Stimulated activated CD8-positive, alpha-beta memory T cell treated with anti-CD3 and anti-CD28 coated beads, Interleukin-4, amount 100 ng/mL, for 4 hours (primary cell): ENCODE measurements at places on chromosomes 5 and 9.

- DNase-seq = no peak
Observed at GRCh38 chr5:17129093-17129849, 88.2 kb upstream of the BASP1 start.

DNA sequence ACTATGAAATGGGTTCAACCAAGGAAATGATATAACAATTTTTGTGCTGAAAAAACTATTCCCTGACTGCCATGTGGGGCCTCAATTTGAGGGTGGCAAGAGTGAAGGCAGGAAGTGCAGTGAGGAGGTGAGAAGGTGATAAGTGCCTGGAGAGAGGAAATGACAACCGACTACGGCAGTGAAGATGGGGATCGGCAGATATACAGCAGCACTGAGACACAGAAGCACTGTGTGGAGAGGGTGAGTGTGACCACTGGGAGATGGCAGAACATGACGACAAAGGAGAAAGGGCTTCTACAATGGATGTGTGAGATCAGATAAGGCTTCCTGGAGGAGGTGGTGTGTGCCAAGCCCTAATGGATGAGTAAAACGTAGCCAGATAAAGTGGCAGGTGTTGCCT is 271.8 kb downstream of the TRIM32 start:
- DNase-seq = no peak

DNA sequence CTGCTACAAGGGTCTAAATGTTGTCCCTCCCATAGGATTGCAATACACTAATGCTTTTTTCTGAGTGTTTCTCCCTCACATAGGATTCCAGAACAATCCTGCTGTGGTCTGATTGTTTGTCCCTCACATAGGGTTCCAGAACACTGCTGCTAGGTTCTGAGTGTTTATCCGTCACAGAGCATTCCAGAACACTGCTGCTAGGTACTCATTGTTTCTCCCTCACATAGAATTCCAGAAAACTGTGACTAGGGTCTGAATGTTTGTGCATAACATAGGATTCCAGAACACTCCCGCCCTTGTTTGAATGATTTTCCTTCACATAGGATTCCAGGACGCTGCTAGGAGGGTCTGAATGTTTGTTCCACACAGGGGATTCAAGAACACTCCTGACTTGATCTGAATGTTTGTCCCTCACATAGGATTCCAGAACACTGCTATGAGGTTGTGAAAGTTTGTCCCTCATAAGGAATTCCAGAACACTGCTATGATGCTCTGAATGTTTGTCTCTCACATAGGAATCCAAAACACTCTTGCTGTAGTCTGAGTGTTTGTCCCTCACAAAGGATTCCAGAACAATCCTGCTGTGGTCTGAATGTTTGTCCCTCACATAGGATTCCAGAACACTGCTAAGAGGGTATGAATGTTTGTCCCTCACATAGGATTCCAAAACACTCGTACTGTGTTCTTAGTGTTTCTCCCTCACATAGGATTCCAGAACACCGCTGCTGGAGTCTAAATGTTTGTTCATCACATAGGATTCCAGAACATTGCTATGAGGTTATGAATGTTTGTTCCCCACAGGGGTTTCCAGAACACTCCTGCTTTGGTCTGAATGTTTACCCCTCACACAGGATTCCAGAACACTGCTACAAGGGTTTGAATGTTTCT is 213.5 kb downstream of the FOXD4L6 start:
- DNase-seq = no peak

DNA sequence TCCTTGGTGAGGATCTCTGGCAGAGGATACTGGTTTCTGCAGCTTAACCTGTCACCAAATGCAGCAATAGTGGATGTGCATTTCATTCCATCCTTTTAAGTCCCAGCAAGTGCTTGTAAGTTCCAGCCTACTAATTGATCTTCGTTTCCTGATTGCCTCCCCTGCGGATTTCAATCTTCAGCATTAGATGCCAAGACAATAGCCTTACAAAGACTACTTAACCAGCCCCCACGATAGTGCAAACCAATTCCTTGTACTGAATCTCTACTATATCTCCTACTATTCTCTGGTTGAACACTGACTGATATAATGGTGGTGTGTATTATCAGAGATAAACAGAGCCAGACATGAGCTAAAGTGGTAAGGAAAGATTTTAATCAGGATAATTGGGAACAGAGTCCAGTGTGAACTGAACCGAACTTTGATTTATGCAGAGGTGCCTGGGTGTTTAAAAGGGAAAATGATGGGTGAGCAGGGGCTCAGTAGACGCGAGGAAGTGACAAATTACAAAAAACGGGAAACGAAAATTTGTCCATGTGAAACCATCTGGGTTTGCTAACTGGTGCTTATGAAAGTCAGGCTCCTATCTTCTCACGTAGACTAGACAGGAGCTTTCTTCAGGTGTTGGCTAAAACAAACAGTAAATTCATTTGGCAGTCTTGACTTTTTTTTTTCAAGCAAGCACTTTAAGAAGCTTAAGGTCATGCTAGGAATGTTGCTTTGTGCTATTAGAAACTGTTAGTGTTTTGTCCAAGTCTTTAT is 106.9 kb upstream of the ST8SIA4 start:
- no peak for DNase-seq

DNA sequence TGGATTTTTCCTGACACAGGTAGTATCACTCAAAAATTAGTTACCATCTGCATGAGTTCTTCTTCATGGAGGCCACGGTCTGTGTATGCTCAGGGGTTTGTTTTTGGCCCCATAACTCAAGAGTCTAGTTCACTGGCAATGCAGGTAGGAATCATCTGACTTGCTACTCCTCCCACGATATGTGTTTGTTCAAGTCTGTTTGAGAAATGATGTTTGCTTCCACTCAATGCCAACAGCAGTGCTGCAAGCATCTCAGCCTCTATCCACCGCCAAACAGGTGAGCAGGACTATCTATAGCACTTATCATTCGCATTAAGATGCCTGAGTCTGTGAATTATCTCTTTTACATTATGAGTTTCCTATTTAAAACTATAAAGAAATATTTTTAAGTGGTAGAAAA is 264.8 kb upstream of the PTGER4 start:
- DNase-seq = no peak

DNA sequence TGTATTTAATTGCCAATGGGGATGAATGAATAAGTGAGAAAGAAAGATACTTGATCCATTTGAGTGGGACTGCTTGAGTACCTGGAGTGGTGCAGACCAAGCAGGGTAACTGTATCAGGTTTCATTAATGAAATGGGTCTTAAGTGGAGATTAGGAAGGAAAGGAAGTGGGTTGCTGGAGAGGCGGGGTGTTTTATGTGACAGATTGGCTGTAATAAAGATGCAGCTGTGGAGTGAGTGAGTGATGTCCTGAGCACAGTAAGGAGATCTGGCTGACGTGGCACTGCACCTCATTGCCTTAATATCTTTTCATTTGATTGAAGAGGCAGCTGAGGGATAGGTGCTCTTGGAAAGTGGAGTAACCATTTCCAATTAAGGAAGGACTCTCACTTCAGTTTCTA is 161.0 kb upstream of the CCDC152 start:
- DNase-seq = no peak

DNA sequence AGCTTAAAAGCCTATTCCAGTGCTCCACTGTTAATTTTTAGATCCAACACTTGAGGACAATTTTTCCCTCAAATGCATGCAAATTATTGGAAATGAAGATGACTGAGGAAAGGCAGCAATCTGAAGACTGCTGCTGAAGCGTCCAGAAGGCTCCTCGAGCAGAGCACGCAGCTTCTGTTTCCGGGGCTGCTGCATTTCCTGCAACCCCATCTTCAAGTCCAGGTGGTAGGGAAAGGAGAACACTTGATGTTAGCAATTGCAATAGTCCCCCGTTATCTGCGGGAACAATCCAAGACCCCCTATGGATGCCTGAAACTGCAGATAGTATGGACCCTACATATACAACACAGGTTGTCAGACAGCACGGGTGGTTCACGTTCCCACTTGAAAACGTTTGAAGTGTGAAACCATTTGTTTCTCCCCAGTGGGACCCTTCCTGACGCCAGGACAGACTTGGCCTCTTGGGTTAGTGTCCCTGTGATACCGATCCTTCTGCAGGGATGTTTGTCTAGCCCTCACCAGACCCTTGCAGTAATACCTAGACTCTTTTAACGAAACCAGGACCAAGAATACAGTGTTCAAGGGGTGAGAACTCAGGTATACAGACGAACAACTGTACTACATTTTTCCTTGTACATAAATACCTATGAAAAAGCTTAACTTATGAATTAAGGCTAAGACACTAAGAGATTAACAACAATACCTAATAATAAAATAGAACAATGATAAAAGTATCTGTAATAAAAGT is 152.3 kb downstream of the HSD17B3 start:
- DNase-seq = no peak

GRCh38 chr9:91534374-91534773 is 110.7 kb upstream of the NFIL3 start:
- no peak for DNase-seq

DNA sequence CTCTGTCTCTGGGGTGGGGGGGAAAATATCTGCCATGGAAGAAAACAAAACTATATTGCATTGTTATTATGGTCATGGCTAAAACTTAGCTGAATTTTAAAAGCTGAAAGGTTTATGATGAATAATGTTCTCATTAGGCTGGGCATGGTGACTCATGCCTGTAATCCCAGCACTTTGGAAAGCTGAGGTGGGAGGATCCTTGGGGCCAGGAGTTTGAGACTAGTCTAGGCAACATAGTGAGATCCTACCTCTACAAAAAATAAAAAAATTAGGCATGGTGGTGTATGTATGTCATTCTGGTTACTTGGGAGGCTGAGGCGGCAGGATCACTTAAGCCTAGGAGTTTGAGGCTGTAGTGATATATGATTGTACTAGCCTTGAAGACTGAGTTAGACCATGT is 44.5 kb downstream of the IPO11 start:
- no peak for DNase-seq

DNA sequence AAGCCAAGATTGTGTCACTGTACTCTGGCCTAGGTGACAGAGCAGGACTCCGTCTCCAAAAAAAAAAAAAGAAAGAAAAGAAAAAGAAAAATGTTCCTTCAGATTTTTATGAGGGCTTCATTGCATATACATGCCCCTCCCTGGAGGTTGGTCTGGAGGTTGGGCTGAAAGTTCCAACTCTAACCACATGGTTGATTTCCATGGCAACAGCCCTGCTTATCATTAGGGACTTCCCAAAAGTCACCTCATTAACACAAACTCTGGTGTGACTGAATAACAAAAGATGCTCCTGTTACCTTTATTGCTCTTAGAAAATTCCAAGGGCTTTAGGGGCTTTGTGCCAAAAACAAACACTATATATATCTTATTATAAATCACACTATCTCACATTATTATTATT is 113.8 kb downstream of the TMC1 start:
- DNase-seq = no peak

GRCh38 chr5:151303666-151304065 is at the start of gene SLC36A3:
Gene SLC36A3 (minus strand): TSS chr5:151303766. CDS start chr5:151303354, 412 bp downstream.
- DNase-seq = no peak

DNA sequence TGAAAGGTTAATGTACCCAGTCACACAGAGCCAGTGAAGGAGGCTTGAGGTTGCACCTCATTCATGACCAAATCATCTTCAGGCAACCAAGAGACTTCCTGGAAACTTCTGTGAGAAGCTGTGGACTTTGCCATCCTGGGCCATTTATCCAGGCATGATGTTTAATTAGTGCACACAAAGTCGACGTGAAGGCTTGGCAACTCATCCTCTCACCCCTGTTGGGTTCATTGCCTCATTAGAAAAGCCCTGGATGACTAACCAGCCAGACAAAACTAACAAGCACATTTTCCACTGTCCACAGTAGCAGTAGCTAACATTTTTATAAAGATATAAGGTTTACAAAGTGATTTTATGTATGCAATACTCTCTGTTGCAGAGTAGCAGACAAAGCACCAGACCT is 65.7 kb upstream of the ZNF462 start:
- no peak for DNase-seq

DNA sequence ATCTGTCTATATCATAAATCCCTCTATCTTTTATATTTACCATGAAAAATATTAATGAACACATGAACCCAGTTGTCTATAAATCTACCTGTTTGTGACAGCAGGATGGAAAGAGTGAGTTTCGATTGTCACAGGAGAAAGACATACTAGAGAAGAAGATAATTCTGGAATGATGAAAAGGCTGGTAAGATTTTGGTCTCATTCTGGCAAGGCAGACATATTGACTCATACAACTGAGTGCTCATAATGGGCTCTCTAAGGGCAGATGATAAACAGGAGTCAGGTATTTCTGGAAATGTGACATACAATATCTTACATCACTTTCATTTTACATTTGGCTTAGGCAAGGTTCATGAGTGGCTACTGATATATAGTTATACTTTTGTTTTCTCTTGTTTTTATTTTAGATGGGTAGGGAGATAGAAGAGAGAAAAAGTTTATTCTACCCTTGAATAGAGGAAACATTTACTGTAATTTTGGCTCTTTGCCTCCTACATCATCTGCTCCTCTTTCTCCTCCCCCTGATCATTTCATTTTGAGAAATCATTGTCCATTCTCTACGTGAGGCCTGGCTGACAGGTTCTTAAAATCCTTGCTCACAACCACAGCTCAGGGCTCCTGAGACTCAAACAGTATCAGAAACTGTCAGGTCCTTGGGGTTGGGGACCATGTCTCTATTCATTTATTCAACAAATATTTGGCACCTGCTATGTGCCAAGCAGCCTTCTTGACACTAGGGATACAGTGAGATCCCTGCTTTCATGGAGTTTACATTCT is 14.4 kb downstream of the ELOVL7 start:
- DNase-seq = no peak

- no peak for DNase-seq
Observed at GRCh38 chr5:71782393-71782770, 63.3 kb downstream of the CARTPT start.

GRCh38 chr9:81266674-81267073 is 422.7 kb downstream of the TLE1 start:
- DNase-seq = no peak

DNA sequence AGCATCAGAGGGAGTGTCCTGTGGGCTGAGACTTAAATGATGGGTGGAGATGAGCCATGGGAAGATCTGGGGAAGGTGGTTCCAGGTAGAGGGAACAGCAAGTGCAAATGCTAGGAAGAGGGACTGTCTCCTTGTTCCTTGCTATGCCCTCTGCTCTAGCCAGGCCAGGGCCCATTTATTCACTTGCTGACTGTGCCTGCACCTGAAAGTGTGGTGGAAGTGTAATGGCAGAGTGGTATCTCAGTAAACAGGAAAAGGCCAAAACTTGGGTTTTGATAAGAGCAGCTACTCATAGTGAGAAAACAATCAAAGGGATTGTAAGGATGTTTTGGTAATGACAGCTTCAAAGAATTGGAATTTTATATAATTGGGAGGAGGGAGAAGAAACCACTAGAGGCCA is 32.4 kb downstream of the TLE4 start:
- no peak for DNase-seq

GRCh38 chr5:172336676-172337285 is 53.2 kb upstream of the UBTD2 start:
- DNase-seq = no peak
